ENCODE measurements at places on chromosomes 12 and 14.

DNA sequence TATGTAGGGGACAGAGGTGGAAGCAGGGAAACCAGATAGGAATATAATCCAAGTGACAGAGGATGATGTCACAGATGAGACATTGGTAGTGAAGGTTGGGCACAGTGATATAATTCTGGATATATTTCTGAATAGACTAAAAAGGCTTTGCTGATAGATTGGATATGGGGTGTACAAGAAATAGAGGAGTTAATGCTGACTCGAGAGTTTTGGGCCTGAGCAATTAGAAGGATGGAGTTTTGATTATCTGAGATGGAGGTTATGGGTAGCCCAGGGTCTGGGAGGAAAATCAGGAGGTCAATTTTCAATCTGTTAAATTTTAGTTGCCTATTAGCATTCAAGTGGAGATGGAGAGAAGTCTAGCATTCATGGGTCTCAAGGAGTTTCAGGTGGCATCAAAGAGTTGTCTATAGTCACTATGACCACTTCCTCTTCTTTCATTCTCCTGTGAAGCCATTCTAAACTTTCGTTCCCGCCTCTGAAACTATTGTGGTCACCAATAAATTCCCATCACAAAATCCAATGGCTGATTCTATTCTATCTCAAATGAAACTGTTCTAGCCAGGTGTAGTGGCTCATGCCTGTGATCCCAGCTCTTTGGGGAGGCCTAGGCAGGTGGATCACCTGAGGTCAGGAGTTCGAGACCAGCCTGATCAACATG lies 10.6 kb upstream of the ANO6 start:
- DNase-seq, result no peak

GRCh38 chr12:116159593-116160200 lies 117.8 kb downstream of the MED13L start:
- peak; percentile 32 for DNase-seq

DNA sequence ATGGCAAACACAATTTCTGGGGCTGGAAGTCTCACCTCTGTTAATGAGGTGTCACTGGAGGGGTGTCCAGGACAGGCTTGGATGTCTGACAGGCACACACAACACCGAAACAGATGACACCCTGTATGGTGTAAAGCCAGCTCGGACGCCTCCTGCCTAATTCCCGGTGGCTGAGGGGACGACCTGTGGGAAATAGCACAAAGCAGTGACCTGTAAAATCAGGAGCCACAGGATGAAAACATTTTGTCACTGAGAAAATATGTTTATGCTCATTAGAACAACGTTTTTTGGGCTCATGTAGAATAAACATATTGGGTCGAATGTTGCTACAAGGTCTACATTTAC lies 285.0 kb upstream of the RTL1 start:
- DNase-seq, result no peak

DNA sequence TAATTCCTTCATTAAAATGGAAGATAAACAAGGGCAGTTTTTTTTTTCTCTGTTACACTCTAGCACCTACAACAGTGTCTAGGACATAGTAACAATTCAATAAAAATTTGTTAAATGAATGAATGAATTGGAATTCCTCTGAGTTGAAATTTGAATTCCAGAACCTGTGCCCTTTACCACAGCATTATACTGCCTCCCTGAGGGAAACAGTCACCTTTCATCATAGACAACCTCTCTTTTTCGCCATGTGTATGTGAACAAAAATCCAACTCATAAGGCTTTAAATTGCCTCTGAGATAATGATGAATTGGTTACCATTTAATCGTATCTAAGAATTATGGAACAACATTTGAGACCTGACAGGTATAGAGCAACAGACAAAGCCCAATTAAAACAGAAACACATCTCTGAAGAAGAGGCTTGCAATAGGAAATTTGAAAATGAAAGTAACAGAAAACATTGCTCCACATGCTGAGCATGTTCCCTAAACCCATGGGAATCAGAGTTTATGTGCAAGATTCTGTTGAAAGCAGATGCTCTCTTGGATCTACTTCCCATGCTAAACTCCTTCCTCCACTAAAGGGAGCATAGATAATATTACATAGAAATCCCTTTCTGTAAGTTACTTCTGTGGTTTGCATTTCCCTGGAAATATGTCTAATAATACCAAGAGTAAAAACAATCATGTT lies 657.8 kb downstream of the GALC start:
- peak; percentile 23 for DNase-seq

GRCh38 chr14:101518611-101519473 lies 42.5 kb upstream of the DIO3 start:
- no peak for DNase-seq

DNA sequence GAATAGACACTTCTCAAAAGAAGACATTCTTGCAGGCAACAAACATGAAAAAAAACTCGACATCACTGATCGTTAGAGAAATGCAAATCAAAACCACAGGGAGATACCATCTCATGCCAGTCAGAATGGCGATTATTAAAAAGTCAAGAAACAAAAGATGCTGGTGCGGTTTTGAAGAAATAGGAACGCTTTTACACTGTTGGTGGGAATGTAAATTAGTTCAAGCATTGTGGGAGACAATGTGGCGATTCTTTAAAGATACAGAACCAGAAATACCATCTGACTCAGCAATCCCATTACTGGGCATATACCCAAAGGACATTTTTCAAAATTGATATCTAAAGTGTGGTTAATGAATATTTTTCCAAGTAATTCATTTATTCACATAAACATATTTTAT lies 39.6 kb upstream of the LIN7A start:
- DNase-seq, result no peak

GRCh38 chr14:55288439-55288838 lies 17.2 kb downstream of the FBXO34 start:
- DNase-seq, result no peak

DNA sequence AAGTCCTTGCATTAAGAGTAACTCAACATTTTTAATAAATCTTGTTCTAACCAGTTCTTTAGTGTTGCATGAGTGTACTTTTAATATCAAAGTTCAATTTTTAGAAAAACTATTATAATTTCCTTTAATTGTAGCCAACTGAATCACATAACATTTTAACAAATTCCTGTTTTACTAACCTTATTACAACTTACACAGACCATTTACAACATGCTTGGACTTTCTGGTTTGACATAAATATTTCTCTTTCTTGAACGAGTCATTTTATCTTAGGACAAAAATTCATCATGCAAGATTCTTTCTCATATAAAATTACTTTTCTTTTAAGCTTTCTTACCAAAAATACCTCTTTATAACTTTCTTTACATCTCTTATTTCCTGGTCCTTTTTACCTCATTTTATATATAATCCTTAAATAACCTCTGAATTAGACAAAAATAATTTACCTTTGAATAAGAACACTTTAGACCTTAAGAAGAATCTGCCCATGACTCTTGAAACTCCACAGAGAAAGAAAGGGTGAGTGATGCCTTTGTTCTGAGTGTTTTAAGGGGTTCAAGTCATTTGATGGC lies 3.9 kb downstream of the SLCO1A2 start:
- DNase-seq, result no peak

DNA sequence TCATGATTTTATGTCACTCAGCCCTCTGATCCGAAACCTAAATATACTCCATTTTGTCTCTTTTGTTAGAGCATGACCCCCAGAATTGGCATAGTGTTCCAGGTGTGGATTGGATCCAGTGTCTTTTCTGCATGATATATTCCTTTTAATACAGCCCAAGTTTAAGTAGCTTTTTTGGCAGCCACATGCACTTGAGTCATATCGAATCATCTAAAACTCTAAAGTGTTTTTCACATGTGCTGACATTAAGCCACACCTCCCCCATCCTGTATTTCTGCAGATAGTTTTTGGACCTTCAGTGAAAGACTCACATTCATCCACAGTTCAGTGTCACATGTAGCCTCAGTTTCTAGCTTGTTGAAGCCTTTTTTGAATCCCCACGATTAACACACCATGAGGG lies 30.6 kb downstream of the BORCS5 start:
- DNase-seq, result peak; percentile 69

- no peak for DNase-seq
Measured at GRCh38 chr12:24206621-24207020, 257.2 kb upstream of the SOX5 start.

- peak; percentile 90 for DNase-seq
Measured at GRCh38 chr12:89768586-89769482, 60.2 kb upstream of the ATP2B1 start.

DNA sequence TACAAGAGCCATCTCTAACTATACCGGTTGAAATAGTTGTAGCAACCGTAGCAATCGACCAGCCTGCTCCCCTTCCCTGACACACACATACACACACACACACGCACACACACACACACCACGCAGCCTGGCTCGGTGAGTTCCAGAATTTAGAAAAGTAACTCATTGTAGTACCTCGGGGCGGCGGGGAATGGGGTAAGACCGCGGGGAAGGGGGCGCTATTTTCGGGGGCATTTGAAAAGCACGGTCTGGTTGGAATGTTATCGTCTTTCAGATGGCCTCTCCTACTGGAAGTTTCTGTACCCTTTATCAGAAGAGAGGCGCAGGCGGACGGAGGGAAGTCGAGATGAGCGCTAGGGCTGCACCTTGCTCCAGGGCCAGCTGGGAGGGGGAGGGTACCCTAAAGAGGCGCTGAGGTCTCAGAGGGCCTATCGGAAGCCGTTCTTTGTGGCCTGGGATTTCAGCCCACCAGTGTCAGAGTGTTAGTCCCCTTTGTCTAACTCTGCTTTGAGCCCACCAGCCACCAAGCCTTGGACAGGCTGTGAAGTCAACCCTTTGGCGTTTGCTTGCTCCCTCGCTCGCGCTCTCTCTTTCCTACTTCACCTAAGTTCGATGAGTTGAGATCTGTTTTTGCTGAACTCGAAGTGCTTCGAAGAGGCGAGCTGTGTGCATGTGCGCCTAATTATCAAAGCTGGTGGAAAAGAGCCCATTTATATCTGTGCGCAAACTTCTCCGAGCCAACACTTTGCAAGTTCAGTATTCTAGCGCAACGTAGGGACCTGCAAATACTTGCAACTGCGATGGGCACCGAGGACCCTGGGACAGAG lies 837 bp downstream of the COL2A1 start:
- DNase-seq, result no peak

DNA sequence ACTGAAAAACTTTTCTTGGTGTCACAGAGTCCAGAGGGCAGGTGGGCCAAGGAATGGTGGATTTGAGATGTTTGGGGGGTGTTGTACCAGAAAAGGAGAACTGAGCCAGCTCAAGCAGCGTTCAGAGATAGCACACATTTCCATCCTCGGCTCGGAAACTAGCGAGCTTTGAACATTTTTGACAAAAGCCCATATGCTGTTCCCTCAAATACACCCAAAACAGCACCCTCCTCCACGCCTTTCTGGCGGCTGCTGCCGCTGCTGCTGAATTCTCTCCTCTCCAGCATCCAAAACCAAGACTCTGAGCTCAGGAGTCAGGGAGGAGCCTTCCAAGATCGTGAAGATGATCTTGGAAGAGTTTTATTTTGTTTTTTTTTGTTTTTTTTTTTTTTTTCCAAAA lies 961 bp downstream of the SRRM4 start:
- no peak for DNase-seq

GRCh38 chr14:50062438-50063085 lies 53.8 kb downstream of the VCPKMT start:
- peak; percentile 83 for DNase-seq

DNA sequence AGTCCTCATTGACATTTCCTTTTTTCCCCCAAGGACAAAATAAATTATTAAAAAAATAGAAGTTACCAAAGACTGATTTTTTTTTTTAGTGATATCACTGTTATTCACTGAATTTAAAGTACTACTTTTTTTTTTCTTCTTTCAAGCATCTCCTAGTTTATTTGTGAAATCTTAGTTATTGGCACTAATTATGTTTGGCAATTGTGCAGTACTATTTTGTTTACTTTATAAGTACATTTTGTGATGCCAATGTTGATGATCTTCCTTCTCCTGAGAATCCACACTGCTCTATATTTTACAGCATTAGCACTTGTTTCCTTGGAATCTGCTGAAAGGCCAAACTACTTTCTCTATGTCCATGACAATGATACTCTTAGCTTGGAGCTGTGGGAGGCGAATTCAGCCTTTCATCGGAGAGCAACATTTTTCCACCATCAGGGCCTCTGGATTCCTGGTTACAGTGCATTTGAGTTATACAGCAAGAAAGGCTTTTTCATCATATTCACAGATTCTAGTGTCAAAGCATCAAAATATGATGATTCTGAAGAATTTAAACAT lies 123.8 kb upstream of the PTPRQ start:
- no peak for DNase-seq

GRCh38 chr12:94987076-94987669 lies 16.3 kb downstream of the NDUFA12 start:
- no peak for DNase-seq

- DNase-seq, result no peak
Measured at GRCh38 chr12:56229916-56230431, at the start of gene SLC39A5. SLC39A5 (plus strand) TSS chr12:56230051; CDS start chr12:56231275, 1,224 bp downstream.

- DNase-seq, result peak; percentile 97
Measured at GRCh38 chr12:115404761-115405470, 720.9 kb upstream of the TBX3 start.

GRCh38 chr12:58765653-58766512 lies 154.4 kb downstream of the LRIG3 start:
- DNase-seq, result no peak

- no peak for DNase-seq
Measured at GRCh38 chr14:99734406-99735051, 50.4 kb downstream of the CYP46A1 start.

GRCh38 chr12:2616763-2617162 lies 178.0 kb upstream of the FKBP4 start:
- no peak for DNase-seq

DNA sequence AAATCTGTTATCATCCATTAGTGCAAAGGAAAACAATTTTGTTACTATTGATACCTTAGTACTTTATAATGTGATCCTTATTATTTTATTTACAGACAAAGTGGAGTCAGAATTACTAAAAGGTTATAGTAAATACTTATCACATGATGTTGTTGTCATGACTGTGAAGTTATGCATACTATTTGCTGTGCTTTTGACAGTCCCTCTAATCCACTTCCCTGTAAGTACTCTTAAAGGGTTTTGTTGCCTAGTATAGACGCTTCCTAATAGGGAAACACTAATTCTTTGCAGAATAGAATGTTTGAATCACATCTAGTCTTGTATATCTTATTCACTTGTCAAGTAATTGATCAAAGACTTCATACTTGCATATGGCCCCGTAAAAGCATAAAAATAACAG lies 69.4 kb downstream of the SLC38A6 start:
- no peak for DNase-seq

DNA sequence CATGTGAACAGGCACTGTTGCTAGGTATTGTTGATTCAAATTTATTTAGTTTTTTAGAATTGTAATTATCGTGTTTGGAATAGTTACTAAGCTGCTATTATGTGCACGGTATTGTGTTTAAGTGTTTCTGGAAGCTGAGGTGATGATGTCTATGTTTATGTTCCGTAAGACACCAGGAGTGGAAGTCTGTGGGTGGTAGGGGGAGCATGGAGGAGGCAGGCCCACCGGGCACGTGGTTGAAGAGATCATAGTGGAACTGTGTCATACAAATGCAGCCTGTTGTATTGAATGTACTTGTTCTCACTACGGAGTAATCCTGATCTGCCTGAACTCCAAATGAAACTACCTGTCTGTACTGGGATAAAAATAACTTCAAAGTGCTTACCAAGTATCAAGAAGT lies 36.1 kb upstream of the STXBP6 start:
- DNase-seq, result no peak
